ENCODE measurements at places on chromosomes 12 and 14. TPM values are rescaled to one million over a fixed set of nuclear protein-coding genes. Genes with fewer than 3 reads are reported as not detected.

GRCh38 chr12:132392389-132393244, 63.2 kb upstream of the GALNT9 start:
- H3K4me3 ChIP-seq = no peak overlapping the region
- H3K27ac ChIP-seq = no peak overlapping the region
- H3K4me1 ChIP-seq = no peaks in the 10 kb centered on the region
- peaks cover 5% of the 10 kb centered on the region for H3K27me3 ChIP-seq
- H3K36me3 ChIP-seq = no peaks in the 10 kb centered on the region

GRCh38 chr14:102029956-102030355, 56.9 kb downstream of the HSP90AA1 start:
- no peaks in the 10 kb centered on the region for H3K4me1 ChIP-seq
- no peaks in the 10 kb centered on the region for H3K36me3 ChIP-seq
- no peaks in the 10 kb centered on the region for H3K27me3 ChIP-seq
- no peak for DNase-seq

GRCh38 chr12:28083840-28084678, 106.2 kb upstream of the CCDC91 start:
- DNase-seq = no peak
- H3K4me1 ChIP-seq = no peaks in the 10 kb centered on the region
- no peak overlapping the region for H3K27ac ChIP-seq

The LRRC43 gene
- not detected for total RNA-seq

GRCh38 chr12:69404851-69405565, 45.5 kb downstream of the YEATS4 start:
- no peaks in the 10 kb centered on the region for H3K36me3 ChIP-seq
- no peaks in the 10 kb centered on the region for H3K27me3 ChIP-seq
- no peaks in the 10 kb centered on the region for H3K4me1 ChIP-seq
- DNase-seq = no peak

GRCh38 chr14:60665177-60665550, 15.9 kb upstream of the SIX1 start:
- H3K4me1 ChIP-seq = no peaks in the 10 kb centered on the region
- no peak overlapping the region for H3K4me3 ChIP-seq
- H3K27ac ChIP-seq = no peak overlapping the region
- no peak for DNase-seq
- no peaks in the 10 kb centered on the region for H3K36me3 ChIP-seq
- H3K27me3 ChIP-seq = no peaks in the 10 kb centered on the region

The KRT79 gene
- not detected for total RNA-seq

The NANOG gene
- not detected for total RNA-seq

The TRHDE gene
- 23.8 TPM for total RNA-seq

GRCh38 chr14:102593061-102593824, 794 bp downstream of the RCOR1 start:
- DNase-seq = peak; percentile 44
- H3K4me3 ChIP-seq = peak overlapping the region; percentile 98

DNA sequence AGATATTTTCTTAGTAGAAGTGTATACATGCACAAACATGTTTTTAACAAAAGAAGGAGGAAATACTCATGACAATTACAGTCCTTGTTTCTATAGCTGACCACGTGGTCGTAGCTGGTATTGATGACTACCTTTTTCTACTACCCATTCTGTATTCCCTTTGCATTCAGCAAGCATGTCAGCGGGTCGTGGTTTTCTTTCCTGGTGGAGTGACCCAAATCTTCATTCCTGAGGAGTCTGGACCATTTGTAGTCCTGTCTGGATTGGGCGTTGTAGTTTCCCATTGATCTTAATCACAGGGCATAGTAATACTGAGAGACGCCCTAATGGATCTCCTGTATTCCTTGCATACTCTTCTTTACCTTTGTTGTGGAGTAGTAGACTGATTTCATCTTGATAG, 472.1 kb upstream of the RGS6 start:
- no peaks in the 10 kb centered on the region for H3K36me3 ChIP-seq
- H3K27me3 ChIP-seq = no peaks in the 10 kb centered on the region
- DNase-seq = no peak

DNA sequence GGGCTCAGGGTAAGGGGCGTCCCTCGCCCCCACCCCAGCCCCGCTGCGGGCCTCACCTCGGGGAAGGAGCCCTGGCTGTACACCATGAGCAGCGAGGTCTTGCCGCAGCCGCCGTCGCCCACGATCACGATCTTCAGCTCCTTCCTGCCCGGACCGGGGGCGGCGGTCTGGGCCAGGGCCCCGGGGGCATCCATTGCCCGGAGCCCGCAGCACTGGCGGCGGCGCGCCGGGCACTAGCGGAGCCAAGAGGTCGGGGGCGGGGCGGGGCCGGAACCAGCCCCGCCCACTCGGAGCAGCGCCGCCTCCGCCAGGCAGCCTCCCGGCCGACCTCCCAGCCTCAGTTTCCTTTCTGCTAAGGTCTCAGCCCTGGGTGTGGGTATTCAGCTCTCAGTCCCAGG, at the start of gene RHOF:
Gene RHOF (minus strand): TSS at position 249 of the 398 bp plus-strand sequence. CDS start 55 bp downstream, at position 194.
- peak; percentile 78 for DNase-seq
- H3K4me1 ChIP-seq = peaks cover 34% of the 10 kb centered on the region
- H3K27me3 ChIP-seq = no peaks in the 10 kb centered on the region
- H3K36me3 ChIP-seq = peaks cover 12% of the 10 kb centered on the region
- peak within 1 kb of the TSS; percentile 82 for H3K4me3 ChIP-seq
- H3K27ac ChIP-seq = peak within 1 kb of the TSS; percentile 100

DNA sequence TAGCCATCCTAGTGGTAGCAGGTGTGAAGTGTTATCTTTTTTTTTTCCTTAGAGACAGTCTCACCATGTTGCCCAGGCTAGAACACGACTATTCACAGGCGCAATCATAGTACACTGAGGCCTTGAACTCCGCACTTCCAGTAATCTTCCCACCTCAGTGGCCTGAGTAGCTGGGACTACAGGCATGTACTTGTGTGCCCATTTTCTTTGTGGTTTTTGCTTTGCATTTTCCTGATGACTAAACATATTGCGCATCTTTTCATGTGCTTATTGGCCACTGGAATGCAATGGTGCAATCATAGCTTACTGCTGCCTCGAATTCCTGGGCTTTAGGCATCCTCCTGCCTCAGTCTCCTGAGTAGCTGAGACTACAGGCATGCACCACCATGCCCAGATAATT, 33.3 kb upstream of the GCH1 start:
- no peak for DNase-seq
- no peak overlapping the region for H3K27ac ChIP-seq
- H3K27me3 ChIP-seq = no peaks in the 10 kb centered on the region
- H3K36me3 ChIP-seq = no peaks in the 10 kb centered on the region
- H3K4me1 ChIP-seq = no peaks in the 10 kb centered on the region
- H3K4me3 ChIP-seq = no peak overlapping the region

The DEGS2 gene
- total RNA-seq = 91.4 TPM

DNA sequence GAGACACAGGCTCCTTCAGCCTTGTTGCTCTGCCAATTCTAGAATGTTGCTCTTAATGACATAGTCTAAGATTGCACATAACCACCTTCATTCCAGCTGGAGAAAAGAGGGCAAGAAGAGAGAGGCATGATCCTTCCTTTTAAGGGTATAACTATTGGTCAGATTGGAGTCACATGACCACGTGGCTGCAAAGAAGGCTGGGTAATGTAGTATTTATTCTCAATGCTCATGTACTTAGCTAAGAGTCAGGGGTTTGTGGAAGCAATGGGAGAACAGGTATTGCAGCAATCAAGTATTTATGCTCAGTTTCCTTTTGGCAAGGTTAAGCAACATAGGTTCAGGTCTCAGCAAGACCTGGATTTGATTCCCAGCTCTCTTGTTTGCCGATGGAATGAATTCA, 298.8 kb upstream of the TBX3 start:
- no peak for DNase-seq
- no peaks in the 10 kb centered on the region for H3K36me3 ChIP-seq
- no peak overlapping the region for H3K4me3 ChIP-seq
- no peaks in the 10 kb centered on the region for H3K27me3 ChIP-seq
- H3K4me1 ChIP-seq = no peaks in the 10 kb centered on the region
- no peak overlapping the region for H3K27ac ChIP-seq

The SALL2 gene
- total RNA-seq = 4.2 TPM

The IFNG-AS1 gene
- not detected for total RNA-seq

DNA sequence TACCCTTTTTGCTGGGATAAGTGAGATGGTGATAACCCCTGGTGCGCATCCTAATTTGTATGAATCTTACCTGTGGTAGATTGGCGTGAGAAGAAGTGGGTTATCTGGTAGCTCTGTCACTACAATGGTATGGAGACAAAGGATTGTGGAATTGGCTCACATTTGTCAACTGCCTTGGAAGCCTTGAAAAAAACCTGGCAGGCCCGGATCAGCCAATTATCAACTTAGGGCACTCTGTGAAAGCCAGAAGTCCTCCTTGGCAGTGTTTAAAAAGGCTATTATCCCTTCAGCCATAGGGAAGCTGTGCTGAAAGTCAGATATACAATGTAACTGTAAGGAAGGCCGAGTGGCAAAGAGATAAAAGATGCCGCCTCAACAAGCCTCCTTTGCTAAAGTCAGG, 56.5 kb downstream of the WASHC3 start:
- H3K27me3 ChIP-seq = no peaks in the 10 kb centered on the region
- DNase-seq = no peak
- no peak overlapping the region for H3K27ac ChIP-seq
- H3K4me1 ChIP-seq = no peaks in the 10 kb centered on the region
